ENCODE measurements at places on chromosomes 5 and 9.

DNA sequence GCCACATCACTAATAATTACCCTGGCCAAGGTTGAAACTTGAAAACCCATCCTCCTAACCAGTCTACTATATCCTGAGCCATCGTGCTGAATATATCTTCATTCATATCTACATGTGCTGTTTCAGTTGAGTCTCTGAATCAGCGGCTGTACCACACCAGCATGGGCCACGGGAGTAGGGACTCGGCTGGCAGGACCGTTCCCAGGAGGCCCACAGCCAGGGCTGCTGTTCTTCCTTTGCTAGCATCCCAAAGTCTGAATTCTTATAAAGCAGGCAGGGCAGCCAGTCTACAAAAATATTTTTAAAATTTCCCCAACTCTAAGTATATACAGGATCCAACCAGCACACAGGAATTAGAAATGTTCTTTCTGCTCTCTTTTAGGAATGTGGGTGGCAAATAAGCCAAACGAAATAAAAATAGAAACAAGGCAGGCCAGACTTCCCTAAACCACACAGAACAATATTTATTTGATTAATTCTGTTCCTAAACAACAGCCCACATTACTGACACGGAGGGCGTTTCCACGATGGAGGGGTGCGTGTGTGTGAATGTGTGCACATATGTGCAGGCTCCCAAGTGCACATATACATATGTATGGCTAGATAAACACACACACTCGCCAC lies 42.8 kb upstream of the EQTN start:
- DNase-seq, result no peak

DNA sequence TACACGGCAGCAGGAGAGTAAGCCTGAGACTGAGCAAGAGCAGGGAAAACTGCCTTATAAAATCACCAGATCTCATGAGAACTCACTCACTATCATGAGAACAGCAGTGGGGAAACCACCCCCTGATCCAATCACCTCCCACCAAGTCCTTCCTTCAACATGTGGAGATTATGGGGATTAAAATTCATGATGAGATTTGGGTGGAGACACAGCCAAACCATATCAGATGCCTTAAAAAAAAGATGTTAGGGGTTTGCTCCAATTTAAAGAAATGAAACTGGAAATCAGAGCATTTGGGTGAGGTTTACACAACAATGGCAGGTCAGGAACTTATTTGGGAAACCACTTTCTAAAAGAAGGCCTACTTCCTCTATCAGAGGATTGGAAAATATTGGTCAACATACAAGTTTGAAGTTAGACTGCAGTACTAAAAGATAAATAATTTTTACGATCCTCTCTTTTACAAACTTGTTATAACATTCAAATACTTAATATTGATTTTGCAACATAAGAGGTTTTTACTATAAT lies 105.1 kb downstream of the FBN2 start:
- DNase-seq, result no peak

- no peak for DNase-seq
Measured at GRCh38 chr9:125423964-125424363, 162.3 kb downstream of the GAPVD1 start.

GRCh38 chr5:156328161-156328560 lies 1.2 kb downstream of the SGCD start:
- no peak for DNase-seq

- DNase-seq, result no peak
Measured at GRCh38 chr5:172751761-172752510, 19.1 kb downstream of the DUSP1 start.

GRCh38 chr5:98227489-98227888 lies 546.0 kb upstream of the RGMB start:
- no peak for DNase-seq

- DNase-seq, result no peak
Measured at GRCh38 chr5:113145757-113146387, 169.3 kb downstream of the DCP2 start.

GRCh38 chr5:143886096-143886495 lies 74.1 kb downstream of the HMHB1 start:
- no peak for DNase-seq

DNA sequence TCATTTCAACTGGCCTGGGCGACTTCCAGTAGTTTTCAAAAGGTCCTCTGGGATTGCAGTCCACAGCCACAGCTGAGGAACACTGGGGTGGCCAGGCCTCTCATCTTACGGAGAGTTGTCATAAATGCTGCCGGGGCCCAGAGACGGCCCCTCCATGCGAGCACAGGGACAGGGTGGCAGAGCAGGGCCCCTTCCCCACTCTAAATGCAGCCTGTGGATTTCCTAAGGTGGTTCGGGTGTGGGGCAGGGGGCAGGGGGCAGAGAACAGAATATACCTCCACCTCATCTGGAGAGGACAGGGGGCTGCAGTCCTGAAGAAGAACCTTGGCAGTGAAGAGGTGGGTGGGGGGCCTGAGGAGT lies 113.6 kb upstream of the TBC1D2 start:
- DNase-seq, result no peak

- DNase-seq, result no peak
Measured at GRCh38 chr9:77882294-77882693, 149.3 kb downstream of the GNAQ start.

DNA sequence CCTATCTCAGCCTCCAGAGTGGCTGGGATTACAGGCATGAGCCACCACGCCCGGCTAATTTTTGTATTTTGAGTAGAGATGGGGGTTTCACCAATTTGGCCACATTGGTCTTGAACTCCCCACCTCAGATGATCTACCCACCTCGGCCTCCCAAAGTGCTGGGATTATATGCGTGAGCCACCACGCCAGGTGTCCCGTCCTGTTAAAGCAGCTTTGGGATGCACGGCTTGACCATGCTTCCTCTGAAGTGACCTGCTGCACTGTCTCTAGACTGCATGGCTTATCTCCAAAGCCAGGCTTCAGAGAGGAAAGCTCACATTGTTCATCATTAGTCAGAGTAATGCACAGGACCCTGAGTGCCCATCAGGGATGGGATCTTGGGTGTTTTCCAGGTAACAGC lies 45.4 kb downstream of the SEMA4D start:
- no peak for DNase-seq

- no peak for DNase-seq
Measured at GRCh38 chr5:20331826-20332225, 343.8 kb upstream of the CDH18 start.

- DNase-seq, result no peak
Measured at GRCh38 chr9:83266666-83267496, 203.9 kb upstream of the RASEF start.

- DNase-seq, result no peak
Measured at GRCh38 chr9:82363682-82364081, 375.1 kb downstream of the SPATA31D1 start.

DNA sequence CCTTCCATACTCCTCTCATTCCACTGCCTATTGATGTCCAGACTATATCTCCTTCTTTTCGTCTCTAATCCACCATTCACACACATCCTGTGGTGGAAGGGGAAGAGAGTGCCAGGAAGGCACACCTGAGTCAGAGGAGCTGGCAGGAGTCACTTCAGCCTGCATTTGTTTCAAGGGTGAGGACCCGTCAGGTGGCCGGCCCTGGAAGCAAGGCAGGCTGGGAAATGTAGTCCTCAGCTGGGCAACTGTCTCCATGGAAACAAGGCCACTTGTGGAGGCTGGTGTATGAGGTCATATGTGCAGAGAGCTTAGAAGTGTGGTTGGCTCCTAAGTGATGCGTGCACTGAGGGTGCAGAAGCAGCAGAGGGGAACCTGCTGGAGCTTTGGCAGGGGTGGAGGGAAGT lies 278.4 kb downstream of the NSG2 start:
- DNase-seq, result no peak

GRCh38 chr5:172807766-172808311 lies 26.2 kb upstream of the ERGIC1 start:
- DNase-seq, result no peak

DNA sequence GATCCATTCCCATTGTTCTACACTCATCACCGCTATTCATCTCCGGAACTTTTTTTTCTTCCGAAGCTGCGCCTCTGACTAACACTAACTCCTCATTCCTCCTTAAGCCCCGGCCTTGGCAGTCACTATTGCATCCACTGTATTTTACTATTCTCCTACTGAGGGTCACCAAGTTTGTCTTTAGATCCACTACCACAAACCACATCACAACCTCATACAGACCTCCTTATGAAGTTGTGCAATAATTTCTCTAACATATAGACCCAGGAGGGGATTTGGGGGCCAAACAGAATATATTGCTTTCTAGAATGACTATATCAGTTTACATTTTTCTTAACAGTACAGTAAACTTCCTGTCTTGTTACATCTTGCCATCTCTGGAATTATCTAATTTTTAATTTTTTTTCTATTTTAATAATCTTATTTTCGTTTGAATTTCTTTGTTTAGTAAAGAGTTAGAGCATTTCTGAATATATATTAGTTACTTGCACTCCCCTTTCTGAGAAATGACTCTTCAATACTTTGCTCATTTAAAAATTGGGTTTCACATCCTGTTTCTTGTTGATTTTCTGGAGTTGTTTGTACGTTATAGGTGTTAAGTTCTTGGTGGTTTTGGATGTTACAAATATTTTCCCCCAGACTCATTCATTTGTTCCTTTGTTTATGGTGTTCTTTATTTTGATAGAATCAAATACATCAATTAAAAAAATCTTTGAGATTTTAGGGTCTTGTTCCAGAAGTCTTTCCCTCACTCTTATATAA lies 37.1 kb downstream of the DMRT2 start:
- DNase-seq, result no peak

GRCh38 chr9:69980591-69980990 lies 63.1 kb upstream of the MAMDC2 start:
- DNase-seq, result no peak

- DNase-seq, result no peak
Measured at GRCh38 chr5:67481362-67481761, 284.8 kb upstream of the CD180 start.

DNA sequence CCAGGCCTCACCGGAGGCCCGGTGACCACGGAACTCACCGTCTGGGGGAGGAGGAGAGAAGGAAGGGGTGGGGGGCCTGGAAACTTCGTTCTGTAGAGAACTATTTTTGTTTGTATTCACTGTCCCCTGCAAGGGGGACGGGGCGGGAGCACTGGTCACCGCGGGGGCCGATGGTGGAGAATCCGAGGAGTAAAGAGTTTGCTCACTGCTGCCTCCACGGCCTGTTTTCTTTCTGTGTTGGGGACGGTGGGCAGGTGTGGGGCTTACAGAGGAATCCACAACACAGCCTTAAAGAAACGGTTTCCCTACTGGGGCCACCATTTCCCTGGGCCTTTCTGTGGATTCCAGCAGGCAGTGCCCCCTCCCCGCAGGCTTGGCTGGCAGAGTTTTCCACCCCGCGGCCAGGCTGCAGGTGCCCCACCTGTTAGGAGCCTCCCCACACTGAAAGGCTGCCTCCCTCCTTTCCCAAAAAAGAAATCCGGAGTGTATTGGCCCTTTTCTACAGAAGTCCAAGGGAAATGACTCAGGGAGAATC lies 80.8 kb downstream of the NTNG2 start:
- no peak for DNase-seq

GRCh38 chr5:32069396-32069795 lies 104.7 kb downstream of the GOLPH3 start:
- no peak for DNase-seq

GRCh38 chr5:158152136-158152535 lies 293.2 kb upstream of the CLINT1 start:
- no peak for DNase-seq

DNA sequence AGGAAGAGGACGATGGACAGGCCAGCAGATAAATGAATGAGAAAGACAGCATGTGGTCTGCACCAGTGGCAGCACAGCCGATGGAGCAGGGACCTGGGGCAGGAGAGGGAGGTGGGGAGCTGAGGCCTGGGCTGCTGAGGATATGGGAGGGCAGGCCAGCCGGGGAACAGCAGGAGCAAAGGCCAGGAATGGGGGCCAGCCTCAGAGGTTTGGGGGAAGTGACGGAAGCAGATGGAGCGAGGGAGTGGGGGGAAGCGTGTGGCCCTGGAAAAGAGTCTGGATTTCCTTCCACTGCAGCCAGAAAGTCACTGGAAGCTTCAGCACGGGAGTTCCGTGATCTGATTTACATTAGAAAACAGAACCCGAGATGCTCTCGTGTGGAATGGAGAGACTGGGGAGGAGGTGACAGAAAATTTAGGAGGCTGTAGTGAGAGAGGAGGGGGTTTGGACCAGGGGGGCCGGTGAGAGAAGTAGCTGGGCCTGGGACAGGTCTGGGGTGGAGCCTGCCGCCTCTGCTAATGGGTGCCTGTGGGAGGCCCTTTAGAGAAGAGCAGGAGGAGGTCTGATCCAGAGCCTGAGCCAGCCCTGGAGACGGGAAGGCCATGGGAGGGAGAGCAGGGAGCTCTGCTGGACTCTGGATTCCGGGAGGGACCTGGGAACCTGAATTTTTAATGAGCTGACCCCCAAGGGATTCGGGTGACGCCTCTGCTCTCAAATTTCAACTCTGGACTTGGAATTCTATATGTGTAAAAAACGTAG lies 65.4 kb downstream of the TSPAN17 start:
- DNase-seq, result no peak

- DNase-seq, result no peak
Measured at GRCh38 chr9:69535911-69536310, 136.3 kb downstream of the APBA1 start.

DNA sequence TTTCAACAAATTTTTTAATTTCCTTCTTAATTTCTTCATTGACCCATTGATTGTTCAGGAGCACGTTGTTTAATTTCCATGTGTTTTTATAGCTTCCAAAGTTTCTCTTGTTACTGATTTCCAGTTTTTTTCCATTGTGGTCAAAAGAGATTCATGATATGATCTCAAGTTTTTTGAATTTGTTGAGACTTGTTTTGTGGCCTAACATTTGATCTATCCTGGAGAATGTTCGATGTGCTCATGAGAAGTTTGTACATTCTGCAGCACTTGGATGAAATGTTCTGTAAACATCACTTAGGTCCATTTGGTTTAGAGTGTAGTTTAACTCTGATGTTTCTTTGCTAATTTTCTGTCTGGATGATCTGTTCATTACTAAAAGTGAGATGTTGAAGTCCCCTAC lies 14.7 kb upstream of the PPIC start:
- no peak for DNase-seq

DNA sequence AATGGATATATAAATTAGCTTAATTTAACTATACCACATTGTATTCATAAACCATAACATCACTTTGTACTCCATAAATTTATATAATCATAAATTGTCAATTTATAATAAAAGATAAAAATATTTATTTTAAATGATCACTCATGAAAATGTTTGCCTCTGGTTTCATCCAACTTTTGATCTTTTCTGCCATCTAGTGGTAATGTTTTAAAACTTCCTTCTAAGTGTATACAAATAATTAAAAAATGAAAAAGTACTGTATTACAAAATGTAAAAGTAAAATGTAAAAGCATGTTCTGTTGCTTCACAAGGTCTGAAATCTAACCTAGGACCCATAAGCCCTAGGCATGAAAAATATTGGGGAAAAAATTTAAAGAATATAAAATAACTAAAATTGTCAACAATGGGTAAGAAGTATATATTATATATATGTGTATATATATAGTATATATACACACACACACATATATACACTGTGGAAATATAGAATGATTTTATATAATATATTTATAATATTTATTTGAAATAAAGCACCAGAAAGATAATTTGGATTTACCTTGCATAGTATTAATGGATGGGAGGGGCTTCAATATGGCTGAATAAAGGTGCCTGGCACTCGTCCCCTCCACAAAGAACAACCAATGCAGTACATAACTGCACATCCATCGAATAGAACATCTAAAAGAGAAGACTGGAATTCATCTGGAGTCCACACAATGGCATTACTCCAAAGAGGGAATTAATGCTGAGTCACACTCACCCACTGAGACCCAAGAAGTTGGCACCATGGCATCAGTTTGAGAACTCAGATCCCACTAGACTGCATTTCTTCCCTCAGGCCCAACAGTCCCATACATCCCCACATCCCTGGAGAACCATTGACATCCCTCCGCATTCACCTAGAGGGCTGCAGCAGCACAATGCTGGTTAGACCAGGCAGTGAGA lies 32.5 kb downstream of the ANXA1 start:
- no peak for DNase-seq

GRCh38 chr9:121562301-121562700 lies 62.7 kb upstream of the GGTA1 start:
- no peak for DNase-seq
